ENCODE measurements at places on chromosomes 1 and 21.

DNA sequence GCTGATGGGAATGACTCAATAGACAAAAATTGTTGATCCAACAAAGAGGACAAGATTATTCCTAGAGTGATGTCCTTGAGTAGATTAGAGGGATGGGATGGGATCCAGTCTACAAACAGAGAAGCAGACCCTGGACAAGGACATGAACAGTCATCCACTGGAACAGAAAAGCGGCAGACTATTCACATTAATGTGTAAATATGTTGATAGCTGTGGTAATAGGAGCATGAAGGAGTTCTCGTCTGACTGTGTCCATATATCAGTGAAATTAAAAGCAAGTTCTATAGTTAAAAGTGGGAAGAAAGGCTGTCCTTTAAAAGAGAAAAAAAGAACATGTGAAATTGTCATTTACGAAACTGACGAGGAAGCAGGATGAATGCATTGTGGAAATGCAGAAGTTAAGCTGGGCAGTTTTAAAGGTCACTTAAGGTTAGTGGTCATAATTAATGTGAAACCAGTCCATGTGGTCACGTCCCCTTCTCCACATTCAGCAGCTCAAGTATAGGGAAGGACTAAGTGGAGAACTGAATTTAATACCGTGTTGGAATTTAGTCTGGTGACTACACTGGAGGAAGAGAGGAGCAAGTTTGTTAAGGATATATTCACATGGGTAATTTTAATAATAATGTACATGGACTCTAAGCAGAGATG lies 62.1 kb downstream of the PIK3R3 start:
- no peak for DNase-seq

DNA sequence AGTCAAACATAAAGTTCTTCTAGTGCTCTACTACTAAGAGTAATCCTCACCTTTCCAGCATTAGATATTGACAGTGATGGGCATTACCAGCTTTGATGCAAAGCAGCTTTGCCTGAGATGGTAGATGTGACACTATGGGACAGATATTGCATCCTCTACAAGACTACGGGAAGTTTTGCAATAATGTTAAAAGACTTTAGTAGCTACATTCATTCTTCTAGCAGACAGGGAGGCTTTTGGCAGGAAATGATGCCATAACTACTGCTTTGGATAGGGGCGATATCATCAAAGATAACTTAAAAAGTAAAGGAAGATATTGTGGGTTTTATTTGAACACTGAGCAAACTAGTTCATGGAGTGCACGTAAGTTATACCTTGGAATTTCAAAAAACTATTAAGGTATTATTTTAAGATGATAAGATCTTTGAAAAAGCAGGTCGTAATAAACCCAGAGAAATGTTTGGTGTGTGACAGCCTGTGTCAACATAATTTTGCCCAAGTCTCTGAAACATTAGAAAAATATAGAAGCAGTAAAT lies 368.3 kb upstream of the TMPRSS15 start:
- no peak for DNase-seq

DNA sequence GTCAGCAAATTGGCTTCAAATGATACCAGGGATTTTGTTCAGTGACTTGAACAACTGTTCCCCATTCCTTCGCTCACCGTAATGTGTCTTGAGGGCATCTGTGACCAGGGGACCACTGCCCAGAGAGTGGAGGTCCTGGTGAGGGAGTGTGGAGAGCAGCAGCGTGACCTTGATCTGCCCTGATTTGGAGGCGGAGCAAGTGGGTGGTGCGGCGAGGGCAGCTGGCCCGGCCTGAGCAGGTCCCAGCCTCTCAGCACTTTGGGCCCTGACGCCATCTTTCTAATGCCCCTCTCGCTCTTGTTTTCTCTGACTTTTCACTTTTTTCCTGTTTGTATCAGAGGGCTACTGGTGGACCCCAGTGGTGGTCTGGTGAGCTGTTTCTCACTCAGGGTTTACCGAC lies 31.1 kb downstream of the DIP2A start:
- DNase-seq: no peak

DNA sequence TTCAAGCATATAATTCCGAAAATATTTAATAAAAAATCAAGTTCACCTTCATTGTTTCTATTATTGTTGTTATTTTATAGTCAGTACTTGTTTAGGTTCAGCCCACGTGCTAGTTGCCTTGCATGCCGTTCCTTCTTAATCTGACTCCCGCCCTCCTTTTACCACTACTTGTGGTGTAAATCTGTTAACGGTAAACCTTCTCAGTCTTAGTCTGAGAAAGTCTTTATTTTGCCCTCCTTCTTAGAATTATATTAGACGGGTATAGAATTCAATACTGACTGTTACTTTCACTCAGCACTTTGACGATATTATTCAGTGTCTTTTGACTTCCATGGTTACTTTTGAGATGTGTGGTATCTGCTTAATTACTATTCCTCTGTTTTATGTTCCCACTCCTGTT lies 104.8 kb downstream of the RGL1 start:
- no peak for DNase-seq

- DNase-seq: no peak
These were observed 19.8 kb downstream of the COL6A2 start for GRCh38 chr21:46117586-46118315.

GRCh38 chr21:38295997-38296764 lies 39.4 kb downstream of the KCNJ15 start:
- no peak for DNase-seq

DNA sequence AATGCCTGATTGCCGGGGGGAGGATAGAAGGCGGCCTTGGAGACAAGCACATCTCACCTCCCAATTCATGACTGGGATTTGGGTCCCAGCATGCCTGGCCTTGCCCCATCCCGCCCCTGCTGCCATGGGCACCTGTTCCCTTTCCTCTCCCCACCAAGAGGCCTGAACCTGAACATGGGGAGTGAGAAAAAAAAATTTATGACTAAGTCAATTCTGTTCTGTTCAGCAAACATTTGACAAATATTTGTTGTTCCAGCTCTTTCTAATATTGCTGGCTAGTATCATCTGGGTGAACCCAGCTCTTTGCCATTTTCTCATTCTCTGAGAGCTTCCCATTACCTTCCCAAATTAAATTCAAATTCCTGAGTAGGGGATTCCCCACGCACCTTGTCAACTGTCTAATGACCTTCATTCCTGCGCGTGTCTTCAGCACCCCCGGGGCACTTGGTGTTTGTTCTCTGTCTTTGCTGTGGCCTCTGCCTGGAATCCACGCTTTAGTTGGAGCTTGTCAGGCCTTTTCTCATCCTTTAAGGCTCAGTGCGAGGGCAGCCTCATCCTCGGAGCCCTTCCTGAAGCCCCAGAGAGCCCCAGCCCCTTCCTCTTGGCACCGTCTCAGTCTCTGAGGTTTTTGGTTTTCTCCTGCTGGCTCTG lies 42.8 kb downstream of the ARHGEF10L start:
- no peak for DNase-seq

DNA sequence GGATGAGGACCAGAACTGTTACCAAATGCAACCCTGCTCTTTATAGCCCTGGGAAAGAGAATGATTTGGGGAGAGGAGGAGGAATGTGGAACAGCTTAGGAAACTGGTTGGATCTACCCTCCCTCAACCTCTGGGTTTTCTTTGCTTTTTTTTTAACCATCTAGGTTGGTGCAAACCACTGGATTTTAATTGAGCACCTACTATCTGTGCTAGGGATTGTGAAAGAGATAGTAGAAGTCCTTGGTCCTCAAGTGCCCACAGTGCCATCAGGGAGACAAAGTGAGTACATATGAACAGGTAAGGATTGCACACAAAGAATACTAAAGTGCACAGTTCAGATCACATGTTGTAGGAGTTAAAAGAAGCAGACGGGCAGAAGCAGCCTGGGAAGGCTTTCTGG lies 4.7 kb downstream of the TAGLN2 start:
- DNase-seq: no peak

- no peak for DNase-seq
These were observed 35.5 kb downstream of the RCAN1 start for GRCh38 chr21:34579411-34579810.

- no peak for DNase-seq
These were observed 64.1 kb downstream of the NEGR1 start for GRCh38 chr1:72218141-72218739.

DNA sequence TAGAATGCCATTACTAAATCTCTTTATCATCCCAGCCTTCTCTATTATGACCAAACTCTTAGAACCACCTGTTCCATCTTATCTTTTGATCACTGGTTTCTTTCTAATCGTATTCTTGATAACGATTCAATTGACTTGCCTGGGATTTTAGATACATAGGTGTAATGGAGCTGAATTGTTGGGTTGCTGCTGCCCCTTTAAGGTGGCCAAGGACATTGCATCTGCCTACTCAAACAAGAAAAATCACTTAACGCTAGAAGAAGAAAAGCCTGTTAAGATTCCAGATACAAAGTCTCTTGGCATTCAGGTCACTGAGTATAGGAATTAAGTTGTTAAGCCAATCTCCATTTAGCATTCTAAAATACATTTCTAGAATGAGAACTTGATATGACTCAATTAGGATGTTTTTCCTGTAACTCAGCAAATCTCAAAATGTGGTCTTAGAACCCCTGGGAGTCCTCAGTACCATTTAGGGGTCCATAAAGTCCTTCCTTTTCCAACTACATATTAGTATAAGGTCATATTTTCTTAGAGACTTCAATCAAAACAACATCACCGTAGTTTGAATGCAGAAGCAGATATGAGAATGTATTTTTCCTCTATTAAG lies 12.4 kb downstream of the NEXN start:
- peak; percentile 38 for DNase-seq

- no peak for DNase-seq
These were observed 164.7 kb upstream of the RGS18 start for GRCh38 chr1:191993549-191993948.

GRCh38 chr1:95512925-95513324 lies 278.9 kb downstream of the RWDD3 start:
- DNase-seq: no peak

DNA sequence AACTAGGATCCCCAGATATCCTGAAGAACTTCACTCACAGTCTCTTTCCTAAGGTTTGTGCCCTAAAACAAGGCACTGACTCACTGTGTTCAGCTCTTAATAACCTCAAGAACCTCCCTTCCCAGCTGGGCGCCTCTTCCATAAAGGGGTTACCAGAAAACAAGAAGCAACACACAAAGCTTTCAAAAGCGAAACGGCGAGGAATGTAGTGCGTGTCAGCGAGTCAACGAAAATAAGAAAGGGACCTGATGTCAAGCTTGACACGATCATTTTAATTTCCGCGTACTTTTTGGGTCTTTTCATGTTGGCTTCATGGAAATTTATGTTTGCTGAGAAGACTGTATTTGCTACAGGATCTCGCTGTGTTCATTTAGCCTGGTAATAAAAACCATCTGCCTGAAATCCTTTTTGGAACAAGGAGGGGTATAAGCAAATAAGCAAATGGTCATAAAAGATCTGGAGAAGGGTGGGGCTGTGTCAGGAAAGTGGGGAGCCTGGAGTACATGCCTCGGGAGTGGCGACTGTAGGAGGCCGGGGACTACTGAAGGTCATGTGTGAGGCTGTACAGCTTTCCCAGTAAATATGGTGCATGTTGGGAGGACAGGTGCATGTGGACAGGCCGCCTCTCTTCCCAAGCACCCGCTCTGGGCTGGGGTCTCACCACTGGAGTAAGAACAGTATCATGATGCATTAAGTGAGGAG lies 11.4 kb upstream of the CLDN14 start:
- DNase-seq: no peak

- DNase-seq: no peak
These were observed 61.0 kb downstream of the PAX7 start for GRCh38 chr1:18691648-18692047.

GRCh38 chr1:6421266-6421665 lies 1.5 kb upstream of the HES2 start:
- DNase-seq: no peak

DNA sequence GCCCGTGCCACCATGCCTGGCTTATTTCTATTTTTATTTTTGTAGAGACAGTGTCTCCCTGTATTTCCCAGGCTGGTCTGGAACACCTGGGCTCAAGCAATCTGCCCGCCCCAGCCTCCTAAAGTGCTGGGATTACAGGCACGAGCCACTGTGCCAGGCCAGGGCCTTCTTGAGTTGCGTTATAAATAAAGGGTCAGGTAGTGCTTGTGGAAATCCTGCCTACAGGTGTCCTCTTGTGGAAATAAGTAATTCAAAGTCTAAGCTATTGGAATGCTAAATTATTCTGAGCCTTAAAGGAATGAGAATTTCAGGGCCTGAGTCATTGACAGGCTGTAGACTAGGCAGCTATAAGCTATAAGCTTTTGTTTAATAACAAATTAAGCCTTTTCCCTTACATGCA lies 8.1 kb upstream of the SFT2D2 start:
- DNase-seq: no peak

DNA sequence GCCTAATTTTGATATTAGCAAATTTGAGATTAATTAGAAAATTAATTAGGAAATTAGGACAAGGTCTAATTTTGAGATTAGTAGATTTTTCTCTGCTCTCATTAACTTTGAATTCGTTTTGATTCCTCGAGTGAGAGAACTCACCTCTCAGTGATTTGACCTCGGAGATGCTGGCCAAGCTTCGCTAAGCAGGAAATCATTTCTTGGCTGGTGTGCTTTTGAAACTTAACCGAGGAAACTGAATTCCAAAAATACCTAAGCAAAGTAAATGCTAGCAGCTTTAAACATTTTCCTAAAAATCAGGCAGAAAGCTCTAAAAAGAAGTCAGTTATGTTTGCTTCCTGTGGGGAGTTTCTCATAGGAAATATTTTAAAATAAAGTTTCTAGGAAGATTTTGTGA lies 34.9 kb downstream of the CDC14A start:
- no peak for DNase-seq

GRCh38 chr1:226845624-226846023 lies 24.8 kb upstream of the PSEN2 start:
- no peak for DNase-seq
